ENCODE measurements at places on chromosomes 11 and 22.
A peak's percentile ranks its signal among the peaks of the same experiment; 100 is the strongest.

GRCh38 chr22:23467721-23468294 lies 112.3 kb downstream of the IGLL1 start:
- no peak for DNase-seq

- no peak for DNase-seq
Observed at GRCh38 chr11:73034777-73035176, 107.3 kb downstream of the FCHSD2 start.

DNA sequence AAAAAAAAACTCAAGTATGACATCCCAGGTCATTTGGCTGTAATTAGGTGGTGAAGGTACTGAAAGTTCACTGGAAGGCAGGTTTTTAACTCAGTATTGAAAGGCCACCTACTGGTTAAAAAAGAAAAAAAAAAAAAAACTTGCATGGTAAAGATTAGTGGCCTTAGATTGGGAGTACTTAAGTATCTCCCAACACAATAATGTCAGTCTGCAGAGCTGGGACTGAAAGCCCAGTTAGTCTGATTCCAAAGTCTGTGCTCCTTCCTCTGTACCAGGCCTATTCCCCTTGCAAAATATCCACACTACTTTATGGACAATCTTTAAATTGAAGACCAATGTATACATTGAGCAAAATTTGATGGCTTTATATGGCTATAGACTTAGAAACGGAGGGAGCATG lies 85.5 kb downstream of the NOX4 start:
- DNase-seq, result no peak

- DNase-seq, result peak; percentile 32
Observed at GRCh38 chr11:132712466-132712865, 819.8 kb downstream of the OPCML start.

- no peak for DNase-seq
Observed at GRCh38 chr11:27443746-27444507, 28.7 kb downstream of the LGR4 start.

DNA sequence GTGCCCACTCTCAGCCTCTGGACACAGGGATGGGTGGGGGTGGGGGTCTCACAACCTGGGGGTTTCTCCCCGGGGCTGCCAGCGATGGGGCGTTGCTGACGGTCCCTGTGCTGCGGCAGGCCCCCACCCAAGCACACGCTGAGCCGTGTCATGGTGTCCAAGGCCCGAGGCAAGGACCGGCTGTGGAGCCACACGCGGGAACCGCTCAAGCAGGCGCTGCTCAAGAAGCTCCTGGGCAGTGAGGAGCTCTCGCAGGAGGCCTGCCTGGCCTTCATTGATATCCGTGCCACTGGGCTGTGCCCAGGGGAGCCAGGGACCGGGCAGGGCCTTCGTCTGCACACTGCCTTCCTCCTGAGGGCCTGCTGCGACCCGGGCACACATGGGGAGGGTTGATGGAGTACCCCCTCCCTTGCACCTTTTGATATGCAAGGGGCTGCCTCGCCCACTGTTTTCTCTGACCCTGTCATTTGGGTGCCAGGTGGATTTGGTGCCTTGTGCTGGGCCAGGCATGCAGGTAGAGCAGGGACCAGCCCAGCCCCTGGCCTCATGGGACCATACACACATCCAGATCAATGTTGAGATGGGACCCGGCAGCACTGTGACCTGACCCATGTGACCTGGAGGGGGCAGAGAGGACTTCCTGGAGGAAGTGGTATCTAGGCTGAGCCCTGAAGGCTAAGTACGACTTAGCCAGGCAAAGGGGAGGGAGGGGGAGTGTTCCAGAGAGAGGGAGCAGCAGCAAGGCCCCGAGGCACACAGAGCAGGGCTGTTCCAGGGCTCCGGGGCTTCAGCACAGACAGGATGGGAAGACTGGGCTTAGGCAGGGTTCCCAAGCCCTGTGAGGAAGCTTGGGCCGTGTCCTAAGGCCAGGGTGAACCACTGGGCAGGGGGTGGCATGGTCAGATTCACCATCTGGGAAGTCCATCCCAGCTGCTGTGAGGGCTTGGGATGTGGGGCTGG lies 75.2 kb downstream of the MYO7A start:
- DNase-seq, result no peak

DNA sequence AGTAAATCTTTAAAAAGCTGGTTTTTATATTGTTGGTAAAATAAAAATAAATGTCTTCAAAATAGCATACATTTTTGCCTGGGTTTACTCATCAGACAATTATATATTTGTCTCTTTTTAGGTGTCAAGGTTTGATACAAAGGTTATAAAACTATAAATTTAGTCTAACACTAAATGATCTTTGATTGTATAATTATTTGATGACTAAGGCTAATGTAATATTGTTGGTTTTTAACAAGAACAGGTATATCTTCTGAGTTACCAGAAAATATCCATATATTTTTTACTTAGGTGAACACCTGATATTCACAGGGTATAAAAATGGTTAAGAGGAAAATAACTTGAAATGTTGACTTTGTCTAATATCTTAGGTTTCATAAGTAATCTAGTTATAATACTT lies 104.3 kb downstream of the KIF18A start:
- no peak for DNase-seq

- DNase-seq, result no peak
Observed at GRCh38 chr11:63179432-63180041, 35.5 kb upstream of the SLC22A24 start.

GRCh38 chr11:22430141-22430541 lies 92.0 kb downstream of the SLC17A6 start:
- DNase-seq, result no peak

DNA sequence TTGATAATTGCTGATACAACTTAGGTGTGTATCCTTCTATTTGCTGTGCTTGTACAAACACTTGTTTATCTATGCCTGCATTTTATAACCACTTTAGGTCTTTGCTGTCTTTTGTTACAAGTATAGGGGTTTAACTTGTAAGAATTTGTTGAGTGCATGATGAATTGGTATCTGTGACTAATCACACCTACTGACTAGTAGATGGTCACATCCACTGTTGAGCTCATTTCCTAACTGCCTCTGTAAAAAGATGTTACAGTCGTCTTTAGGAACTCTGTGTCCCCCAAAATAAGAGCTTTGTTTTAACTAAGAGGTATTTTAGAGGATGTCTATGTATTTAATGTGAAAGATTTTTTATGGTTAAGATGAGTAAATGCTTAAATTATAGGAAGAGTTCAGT lies 60.5 kb downstream of the HIPK3 start:
- DNase-seq, result no peak

GRCh38 chr11:32478277-32478731 lies 43.0 kb upstream of the WT1 start:
- peak; percentile 41 for DNase-seq

DNA sequence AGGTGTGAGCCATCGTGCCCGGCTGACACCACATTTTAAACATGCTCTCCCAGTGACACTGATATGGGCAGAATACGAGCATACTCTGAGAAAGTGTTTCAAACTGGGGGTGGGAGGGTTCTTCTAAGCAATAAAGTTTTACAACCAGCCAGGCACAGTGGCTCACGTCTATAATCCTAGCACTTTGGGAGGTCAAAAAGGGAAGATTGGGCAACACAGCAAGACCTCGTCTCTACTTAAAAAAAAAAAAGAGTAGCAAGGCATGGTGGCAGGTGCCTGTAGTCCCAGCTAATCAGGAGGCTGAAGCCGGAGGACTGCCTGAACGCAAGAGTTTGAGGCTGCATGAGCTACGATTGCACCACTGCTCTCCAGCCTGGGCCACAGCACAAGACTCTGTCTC lies 2.2 kb downstream of the GANAB start:
- DNase-seq, result no peak
